Activated CD4-positive, alpha-beta T cell treated with anti-CD3 and anti-CD28 coated beads, Interleukin-2, amount 50 U/mL, for 48 hours (primary cell): ENCODE measurements at places on chromosomes 2 and 18.

DNA sequence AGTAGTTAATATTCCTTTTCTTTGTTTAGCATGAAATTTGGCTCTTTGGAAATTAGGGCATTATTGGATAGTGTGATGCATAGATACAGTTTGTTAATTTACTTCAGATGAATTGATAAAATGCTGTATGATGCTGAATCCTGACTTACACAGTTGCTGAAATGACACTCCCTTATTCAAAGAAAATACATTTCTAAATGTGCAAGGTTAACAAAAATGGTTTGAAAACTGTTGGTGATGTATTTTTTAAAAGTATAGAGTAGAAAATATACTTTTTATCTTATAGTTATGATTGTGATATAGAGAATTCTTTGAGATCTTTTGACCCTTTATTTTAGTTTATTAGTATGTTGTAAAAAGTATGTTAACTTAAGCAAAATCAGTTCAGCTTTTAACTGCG lies 27.8 kb downstream of the VAPA start:
- DNase-seq = no peak

DNA sequence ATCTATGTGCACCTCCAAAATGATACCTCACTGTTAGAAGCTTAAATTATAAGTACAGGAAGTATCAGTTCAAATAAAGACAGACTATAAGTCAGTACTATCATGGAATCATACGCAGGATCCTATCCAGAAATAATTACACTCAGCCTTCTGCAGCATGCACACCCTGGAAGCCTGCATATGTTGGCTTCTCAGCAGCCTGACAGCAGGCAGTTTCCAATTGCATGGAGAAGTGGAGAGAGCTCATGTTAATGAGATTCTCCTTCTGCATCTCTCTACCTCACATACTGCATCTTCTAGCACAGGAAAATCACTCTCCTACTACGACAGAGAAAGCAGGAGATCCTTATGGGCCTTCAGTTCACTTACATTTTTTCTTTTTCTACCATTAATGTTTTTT lies 20.5 kb downstream of the NR4A2 start:
- no peak for DNase-seq

DNA sequence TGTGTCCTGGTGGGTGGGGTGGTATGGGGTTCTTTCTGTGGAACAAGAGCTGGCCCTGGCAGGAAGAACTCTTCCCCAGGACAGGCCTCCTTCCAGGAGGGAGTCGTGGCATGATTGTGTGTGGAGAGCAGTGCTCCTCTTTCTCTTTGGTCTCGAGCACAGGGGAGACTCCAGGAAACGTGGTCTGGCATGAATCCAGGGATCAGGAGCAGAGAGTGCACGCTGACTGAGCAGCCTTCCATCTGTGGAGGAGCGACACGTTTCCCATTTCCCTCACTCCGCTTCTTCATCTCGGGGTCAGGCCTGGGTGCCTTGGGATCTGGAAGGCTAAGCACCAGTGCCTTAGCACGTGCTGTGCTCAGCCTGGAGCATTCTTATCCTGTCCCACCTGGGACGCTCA lies 132.0 kb upstream of the HDAC4 start:
- DNase-seq = no peak

GRCh38 chr2:45218931-45219339 lies 209.7 kb upstream of the SIX2 start:
- DNase-seq = no peak

DNA sequence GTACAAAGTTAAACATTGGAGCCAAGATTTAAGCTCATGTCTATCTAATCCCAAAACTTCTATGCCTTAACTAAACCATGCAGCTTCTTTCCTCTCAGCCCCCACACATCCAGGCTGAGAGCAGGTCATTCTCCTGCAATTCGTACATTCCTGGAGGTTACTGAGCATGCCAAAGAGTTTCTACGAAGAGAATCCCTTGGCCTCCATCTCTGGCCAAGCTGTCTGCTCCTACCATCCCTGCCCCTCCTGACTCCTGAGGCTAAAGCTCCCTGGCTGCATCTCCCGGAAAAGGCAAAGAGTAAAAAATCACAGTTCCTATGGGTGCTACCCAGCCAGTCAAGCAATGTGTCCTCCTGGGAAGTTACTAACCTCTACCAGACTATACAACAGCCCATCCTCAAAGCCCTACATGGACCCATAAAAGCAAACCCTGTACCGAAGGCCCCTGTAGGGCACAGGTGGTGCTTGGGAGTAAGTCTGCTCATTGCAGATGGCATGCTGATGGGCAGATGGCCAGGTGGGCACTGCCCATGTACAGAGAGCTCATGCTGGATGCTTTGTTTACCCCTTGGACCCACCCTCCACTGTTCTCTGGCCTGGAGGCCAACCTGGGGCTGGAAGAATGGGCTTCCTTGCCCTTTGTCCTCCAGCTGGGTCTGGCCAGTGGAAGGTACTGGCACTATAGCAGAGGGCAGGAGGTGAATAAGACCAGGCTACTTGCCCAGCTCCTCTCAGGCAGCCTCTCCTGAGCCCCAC lies 99.5 kb downstream of the TTC32 start:
- no peak for DNase-seq

- no peak for DNase-seq
Observed at GRCh38 chr18:63067939-63068338, 251.6 kb downstream of the BCL2 start.

DNA sequence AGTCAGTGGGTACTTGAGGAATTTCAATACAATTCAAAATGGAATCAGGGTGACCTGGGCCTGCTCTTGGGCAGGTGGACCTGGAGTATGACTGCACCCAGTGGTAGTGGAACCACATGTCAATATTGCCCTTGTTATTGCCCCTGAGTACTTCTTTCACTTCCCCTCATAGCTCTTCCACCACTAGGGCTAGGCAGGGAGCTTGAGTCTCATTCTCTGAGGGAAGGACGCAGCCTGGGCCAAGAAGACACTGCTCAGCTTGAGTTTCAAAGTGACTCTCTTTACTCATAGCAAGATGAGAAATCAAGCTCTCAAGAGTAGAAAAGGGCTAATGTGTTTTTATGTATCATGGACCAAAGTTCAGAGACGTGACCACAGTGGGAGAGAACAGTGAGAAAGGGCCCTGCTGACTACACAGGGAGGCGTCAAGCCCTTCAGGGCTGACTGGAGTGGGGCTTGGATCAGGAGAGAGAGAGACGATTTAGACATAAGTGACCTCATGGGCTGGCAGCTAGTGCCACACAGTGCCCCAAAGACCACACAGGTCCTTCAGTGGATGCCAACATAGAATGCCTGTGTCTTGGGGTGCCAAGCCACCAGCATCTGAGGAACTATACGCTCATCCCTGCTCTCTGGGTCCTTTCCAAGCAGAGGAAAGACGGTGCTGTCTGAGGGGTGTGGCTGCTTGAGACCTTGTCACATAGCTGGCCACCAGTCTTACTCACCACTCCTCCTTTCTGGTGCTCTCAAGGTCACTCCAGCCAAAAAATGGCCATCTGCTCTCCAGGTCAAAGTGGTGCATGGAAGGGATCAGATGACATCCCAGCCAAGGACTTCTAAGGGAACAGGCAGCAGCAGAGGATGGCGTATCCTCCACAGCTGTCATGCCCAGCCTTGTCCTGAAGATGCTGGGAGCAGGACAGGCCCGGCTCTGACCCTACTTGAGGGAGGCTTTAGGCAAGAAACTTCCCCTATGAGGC lies 13.0 kb downstream of the PTMA start:
- no peak for DNase-seq
